Psoas muscle (tissue), 8 donors: ENCODE measurements at places on chromosomes 13 and 19. TPM values are rescaled to one million over a fixed set of nuclear protein-coding genes. Genes with fewer than 3 reads are reported as not detected.

DNA sequence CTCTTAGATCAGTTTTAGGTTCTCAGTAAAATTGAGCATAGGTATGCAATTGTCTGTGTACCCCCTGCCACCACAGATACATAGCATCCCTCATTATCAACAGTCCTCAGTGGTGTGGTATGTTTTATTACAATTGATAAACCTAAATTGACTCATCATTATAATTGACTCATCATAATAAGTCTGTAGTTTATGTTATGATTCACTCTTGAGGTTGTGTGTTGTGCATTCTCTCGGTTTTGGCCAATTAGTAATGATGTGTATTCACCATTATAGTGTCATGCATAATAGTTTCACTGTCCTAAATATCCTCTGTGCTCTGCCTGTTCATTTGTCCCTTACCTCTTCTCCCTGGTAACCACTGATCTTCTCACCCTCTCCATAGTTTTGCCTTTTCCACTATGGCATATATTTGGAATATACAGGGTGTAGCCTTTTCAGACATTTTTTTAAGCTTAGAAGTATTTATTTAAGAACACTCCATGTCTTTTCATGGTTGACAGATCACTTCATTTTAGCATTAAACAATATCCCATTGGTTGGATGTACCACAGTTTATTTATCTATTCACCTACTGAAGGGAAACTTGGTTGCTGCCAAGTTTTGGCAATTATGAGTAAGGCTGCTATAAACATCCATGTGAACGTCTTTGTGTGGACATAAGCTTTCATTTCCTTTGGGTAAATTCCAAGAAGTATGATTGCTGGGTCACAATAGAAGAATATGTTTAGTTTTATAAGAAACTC, 1620.6 kb upstream of the MIR17HG start:
- DNase-seq, result no peak

- DNase-seq, result no peak
These were observed 44.1 kb upstream of the UBE2L5 start for GRCh38 chr13:30378191-30378590.

DNA sequence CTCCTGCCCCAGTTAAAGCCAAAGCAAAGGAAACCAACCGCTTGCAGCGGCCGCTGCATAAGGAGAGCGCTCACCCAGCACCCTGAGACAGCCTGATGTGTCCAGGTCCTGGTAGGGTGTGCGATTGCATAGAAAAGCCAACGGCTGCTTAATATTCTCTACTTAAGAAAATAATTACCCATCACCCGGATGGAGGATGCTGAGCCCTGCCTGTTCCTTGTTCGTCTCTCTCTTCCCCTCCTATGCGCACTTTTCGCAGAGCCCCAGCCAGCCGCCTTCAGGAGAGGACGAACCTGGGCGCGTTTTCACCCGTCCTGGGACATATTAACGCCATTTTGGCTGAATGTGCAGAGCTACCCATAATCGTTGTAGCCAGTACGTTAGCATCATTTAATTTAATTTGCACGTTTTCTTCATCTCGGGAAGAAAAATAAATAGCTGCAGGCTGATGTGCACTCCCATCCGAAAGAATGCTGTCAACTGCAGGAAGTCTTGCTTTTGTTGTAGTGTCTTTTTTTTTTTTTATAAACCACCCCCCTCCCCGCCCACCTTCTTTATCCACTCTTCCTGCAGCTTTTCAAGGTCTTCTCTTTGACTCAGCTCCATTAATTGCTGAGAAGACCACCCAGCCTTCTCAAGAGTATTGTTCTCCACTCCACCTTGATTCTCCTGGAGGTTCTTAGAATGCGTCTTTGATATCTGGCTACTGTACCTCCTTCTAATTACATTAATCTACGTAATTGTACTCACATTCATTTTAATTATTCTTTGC, 214.5 kb downstream of the TEX29 start:
- DNase-seq, result no peak

- DNase-seq, result no peak
These were observed 6.8 kb downstream of the KATNAL1 start for GRCh38 chr13:30300596-30300995.

GRCh38 chr13:51360489-51360888, 21.0 kb downstream of the SERPINE3 start:
- DNase-seq, result no peak

DNA sequence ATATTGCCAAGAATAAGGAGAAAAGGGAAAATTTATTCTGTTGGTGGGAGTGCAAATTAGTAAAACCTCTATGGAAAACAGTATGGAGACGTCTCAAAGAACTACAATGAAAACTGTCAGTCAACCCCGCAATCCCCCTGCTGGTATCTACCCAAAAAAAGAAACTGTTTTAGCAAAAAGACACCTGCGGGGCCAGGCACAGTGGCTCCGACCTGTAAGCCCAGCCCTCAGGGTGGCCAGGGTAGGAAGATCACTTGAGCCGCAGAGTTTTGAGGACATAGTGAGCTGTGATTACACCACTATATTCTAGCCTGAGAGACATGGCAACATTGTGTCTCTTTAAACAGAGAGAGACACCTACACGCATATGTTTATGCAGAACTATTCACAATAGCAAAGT, 37.5 kb upstream of the SLITRK1 start:
- DNase-seq, result no peak

The KIR2DL1 gene
- not detected for total RNA-seq

The MCEMP1 gene
- 0.19 TPM for total RNA-seq
